H4 (cell line): ENCODE measurements at places on chromosomes 1 and 21. TPM values are rescaled to one million over a fixed set of nuclear protein-coding genes. Genes with fewer than 3 reads are reported as not detected.

DNA sequence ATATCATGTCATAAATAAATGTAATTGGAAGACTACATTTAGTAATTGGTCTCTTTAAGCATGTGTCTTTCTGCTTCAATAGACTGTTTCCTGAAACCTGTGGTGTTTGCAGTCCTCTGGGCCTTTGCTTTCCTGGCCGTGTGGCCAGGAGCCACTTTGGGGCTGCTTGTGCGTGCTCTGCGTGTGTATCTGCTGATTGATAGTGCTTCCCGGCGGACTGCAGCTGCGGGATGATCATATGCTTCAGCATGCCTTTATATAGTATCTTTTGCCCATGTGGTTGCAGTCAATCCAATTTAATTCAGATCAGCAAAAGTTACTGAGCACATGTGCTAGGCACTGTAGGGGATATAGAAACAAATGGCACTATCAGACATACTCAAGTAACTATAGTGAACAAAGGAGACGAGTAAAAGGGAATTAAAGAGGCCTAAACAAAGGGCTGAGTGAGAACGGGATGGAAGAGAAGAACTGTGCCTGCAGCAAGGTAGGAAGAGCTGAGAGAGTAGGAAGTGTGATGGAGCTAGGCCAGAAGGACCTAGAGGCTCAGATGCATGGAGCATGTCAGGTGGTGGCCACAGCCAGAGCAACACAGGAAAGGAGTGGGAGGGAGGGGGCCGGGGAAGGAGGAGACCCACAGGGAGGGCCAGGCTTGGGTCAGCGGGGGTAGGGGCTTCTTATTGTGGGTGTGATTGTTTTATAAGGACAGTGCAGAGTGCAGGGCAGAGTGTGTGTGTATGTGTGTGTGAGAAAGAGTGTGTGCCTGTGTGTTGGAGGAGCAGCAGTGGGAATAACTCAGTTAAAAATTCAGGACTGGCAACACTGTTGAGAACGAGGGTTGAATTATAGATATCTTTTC is 27.2 kb upstream of the TTF2 start:
- DNase-seq: no peak

DNA sequence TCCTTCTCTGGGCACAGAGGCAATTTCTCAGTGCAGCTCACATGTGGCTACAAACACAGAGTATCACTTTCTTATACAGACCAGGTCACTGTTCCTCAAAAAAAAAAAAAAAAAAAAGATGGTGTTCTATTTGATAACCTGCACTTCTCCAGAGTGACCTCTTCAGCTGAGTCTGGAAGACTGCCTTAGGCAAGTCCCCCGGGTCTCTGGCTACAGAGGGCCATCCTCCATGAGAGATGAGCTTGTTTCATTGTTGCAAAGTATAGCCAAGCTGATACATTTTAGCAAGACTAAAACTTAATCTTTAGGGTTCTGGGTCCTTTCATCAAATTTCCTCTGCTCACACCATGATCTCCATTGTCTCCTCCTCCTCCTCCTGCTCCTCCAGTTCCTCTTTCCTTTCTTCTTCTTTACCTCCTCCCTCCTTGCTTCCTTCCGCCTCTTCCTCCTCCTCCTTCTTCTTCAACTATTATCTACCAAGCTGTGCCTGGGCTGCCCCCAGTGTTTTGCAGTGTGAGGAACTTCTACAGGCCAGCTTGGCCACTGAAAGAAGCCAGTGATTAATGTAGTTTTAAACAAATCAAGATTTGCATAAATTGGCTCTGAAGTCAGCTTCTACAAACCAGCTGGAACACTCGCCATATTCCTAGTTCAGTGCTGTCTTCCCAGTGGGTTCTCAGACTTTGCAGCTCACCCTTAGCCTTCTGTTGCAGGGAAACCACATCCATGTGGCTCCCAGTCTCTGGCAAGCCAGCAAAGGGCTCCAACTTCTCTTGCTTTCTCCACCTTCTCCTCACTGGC is 139.4 kb downstream of the RUNX1 start:
- DNase-seq: no peak

DNA sequence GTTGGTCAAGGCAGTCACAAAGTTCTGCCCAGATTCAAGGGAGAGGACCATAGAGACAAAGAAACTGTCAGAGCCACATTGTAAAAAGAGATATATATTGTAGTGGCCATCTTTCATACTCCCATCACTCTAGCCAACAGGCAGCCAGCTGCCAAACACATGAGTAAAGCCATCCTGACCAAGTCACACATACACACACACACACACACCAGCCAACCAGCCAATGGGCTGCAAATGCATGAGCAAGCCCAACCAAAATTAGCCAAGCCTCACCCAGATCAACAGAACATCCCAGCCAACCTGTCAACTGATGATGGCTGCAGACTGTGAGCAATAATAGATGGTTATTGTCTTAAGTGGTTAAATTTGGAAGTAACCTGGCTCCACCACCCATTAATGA is 120.7 kb downstream of the SEC16B start:
- DNase-seq: no peak

DNA sequence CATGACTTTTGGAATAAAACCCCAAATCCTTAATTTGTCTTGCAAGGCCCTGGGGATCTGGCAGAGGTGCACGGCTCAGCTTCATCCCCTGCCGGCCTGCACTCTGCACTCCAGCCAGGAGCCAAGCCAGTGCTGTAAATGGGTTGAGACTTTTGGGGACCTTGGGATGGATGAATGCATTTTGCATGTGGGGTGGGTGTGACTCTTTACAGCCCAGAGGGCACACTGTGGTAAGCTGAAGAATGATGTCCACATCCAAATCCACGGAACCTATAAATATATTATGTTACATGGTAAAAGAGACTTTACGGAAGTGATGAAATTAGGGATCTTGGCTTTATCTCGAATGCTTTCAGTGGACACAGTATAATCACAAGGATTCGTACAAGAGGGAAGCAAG is 177.8 kb downstream of the EDEM3 start:
- DNase-seq: no peak

DNA sequence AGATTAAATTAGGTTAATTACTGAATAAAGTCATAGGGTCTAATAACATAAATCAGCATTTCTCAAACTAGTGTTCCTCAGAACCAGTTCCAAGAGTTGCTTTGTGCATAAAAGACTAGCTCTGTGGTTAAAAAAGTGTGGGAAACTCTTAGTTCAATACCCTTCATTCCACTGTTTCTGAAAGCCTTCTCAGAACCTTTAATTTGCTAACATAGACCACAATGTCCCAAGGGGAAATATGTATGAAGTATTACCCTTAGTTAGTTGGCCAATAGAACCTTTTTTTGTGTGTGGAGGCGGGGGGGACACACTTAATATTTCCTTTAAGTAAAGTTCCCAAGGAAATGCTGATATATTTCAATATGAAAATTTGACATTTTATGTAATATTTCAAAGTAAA is 20.4 kb downstream of the ODF2L start:
- no peak for DNase-seq

DNA sequence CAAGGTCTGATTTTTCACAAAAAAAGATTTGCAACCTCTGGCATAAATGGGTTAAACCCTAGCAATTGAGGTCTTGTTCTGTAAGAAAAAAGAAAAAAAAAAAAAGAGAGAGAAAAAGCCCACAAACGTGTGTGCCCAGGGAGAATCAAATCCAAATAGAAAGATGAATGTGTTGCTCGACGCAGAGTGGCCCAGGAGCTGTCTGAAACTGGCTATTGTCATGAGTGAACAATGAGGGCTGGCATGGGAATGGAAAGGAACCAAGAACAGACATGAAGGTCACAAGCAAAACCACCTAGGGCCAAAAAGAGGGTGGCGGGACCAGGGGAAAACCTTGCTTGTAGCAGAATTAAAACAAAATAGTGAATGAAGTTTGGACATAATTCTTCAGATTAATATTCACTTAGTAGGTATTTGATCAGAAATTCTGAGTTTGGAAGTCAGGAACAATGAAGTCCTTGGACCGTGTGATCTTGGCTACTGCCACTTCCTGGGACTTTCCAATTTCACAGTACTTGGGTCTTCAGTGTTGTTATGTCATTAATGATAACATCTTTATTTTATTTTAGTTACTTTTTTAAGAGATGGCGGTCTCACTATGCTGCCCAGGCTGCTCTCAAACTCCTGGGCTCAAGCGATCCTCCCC is 3.1 kb downstream of the ENO1 start:
- DNase-seq: no peak

- no peak for DNase-seq
Observed at GRCh38 chr1:26225033-26225831, 8.8 kb upstream of the CEP85 start.

GRCh38 chr1:6244401-6245049 is 546 bp downstream of the HES3 start:
- no peak for DNase-seq

DNA sequence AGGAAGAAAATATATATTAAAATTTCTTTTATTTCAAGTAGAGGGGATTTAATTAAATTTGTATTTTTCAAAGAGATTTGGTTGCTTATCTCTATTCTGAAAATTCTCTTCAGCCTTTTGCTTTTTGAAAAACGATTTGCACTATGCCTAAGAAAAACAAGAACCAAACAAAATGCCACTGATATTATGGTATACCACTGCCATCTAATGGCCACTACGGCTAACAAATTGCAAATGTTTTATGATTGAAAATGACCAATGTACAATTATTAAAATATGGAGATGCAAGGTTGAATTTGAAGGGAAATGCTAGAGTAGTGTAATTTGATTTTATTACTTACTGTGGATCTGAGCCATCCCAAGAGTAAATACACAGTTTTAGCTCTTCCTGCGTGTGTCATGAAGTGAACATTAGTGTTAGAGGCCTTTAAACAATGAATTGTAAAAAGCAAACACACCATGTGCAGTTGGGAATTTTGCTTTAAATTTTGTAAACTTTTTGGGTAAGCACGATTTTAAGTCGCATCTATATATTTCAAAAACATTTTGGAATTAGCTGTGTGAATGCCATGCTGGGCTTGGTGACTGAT is 137.4 kb upstream of the USP25 start:
- peak; percentile 37 for DNase-seq

ZNF695 gene
- 1.8 and 2.0 TPM in 2 replicates for total RNA-seq

RNF207 gene
- total RNA-seq: 0.12 and 1.6 TPM in 2 replicates

STMN1 gene
- 204 and 329 TPM in 2 replicates for total RNA-seq
